ENCODE measurements at places on chromosomes 4 and X.

DNA sequence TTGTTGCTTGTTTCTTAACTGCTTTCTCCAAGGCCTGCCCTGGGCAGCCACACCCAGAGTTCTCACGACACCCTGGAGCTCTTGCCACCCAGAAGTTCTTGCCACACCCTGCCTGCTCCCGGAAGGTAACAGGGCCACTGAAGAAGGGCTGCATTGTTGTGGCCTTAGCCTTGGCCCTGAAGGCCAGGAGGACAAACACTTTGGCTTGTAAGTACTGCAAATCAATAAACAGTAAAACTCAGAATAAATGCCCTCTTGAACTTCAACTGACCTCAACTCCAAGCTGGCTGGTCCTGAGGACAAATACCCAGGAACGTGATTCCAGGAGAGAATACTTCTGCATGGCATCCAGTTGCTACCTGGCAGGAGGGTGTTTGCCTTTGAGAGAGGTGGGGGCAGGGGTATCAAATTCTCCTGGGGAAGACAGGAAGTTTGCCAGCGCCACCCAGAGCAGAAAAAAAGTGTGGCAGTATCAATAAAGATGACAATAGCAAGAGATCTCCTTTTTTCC is 54.1 kb downstream of the TLR10 start:
- DNase-seq, result no peak

DNA sequence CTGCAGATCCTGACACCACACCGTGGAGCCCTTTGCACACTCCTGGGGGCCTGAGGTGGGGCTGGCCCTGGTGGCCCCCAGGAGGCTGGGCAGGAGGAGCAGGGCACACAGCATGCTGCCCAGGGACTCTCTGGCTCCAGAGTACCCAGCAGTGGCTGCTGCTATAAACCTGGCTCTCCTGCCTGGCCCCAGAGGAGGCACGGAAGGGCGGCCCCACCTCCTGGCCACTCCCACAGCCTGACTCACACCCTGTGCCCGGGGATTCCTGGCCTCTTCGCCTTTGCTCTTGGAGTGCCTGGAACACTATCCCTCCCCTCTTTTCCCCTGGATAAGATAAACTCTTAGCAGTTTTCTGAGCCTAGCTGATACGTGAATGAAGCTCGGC is at the start of gene PSAPL1:
TSS of gene PSAPL1 (minus strand) at position 165 of the 385 bp plus-strand sequence. CDS start at position 114, 51 bp downstream.
- DNase-seq, result no peak

DNA sequence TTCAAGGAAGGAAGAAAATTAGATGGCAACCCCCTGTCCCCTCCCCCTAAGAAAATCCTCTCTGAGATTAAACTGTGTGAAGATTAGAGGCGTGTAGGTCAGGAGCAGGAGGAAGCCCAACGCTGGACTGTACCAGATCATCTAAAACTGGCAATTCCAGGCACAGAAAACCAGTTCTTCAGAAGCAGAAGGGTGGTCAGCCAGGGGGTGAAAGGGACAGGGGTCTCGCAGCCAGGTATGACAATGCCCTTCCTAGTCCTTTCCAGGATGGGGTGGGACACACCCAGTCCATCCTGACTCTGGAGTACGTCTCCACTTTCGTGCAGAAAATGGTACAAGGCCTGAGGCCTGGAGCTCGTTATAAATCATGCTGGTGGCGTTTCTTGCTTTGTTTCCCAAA is 3.3 kb upstream of the RHOH start:
- DNase-seq, result no peak

- DNase-seq, result no peak
These were observed 348.4 kb upstream of the FAT1 start for GRCh38 chr4:187071946-187072600.

GRCh38 chr4:12852338-12853307 is 631.5 kb downstream of the RAB28 start:
- peak; percentile 18 for DNase-seq

DNA sequence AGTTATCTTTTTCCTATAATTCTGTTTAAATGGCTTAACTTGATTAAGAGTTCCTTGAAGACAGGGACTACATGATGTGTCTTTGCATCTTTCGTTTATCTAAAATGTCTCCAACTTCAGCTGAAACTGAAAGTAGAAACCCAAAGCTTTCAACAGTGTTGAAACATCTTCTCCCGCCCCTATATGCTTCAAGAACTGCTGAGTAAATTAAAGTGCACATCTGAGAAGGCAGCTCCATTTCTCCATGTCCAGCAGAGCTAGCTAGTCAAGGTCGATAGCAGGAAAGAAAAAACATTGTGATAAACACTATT is 185.7 kb upstream of the TBL1X start:
- DNase-seq, result no peak

- no peak for DNase-seq
These were observed 51.3 kb downstream of the SOD3 start for GRCh38 chr4:24846716-24847115.

DNA sequence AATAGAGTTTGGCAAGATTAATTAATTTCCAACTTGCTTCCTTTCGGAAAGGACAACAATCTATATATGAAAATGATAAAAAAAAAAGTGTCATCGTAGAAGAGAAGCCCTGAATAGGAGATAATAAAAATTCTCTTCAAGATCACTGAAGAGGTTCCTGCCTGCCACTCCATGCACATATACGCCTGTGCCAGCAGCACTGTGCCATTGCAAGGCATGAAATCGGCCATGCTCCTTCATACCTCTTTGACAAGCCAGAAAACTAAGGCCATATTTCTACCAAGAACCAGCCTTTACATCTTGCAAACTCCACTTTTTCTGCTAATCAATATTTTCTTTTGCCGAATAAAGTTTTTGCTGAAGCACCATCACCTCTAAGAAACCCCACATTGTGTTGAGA is 365.5 kb downstream of the CXXC4 start:
- DNase-seq, result no peak

- DNase-seq, result no peak
These were observed 200.2 kb upstream of the FAM47A start for GRCh38 chrX:34332334-34332733.

DNA sequence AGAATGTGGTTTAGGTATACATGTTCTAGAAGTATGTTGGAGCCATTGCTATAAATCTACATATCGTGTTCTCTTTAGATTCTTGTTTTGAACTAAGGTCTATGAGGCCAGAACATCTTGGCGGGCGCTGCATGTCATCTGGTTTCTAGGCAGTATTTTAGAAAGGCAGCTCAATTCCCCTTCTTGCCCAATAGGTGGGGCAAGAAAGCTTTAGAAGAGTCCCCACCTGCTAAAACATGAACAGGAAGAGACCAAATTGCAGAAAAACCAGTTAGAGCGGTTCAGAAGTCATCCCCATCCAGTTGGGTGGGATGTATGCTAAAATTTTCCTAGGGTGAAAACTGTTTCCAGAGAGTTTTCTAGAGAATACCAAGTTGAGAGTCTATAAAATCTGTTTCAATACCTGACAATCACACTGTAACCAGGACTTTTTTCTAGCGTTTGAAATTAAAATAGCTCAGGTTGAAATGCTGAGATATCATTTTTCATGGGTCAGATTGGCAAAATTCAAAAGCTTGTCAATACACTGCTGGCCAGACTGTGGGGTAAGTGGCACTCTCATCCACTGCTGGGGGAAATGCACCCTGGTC is 17.5 kb upstream of the SH3KBP1 start:
- DNase-seq, result no peak

DNA sequence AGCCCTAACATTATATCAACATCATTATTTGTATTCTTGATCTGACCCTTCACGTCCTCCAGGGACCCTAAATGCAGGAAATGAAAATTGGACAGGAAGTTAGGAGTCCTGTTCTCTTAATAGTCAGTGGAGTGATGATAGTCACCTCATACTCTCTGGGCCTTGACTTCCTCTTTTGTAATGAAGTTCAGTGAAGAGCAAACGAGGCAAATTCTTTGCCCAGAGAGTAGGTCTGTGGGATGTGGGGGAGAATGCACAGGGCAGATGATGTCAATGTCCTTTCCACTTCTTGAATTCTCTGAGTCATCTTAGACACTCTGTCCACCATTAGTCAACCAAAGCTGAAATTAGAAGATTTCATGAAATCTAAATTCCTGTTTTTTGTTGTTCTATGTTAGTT is 17.1 kb upstream of the GPRIN3 start:
- DNase-seq, result no peak

DNA sequence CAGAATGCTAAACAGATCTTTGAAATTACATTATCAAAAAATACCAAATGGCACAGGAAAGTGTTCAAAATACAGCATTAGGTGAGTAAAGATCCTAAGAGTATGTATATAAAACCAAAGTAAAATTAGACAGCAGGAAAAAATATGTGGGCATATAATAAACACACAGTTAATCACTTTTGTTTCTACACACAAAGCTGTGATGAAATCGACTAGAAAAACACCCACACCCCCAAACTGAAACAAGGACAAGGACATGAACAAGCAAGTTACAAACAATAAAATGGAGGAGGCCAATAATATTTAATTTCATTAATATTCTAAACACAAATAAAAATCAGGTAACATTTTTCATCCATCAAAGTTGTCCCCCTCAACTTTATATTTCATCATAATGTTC is 143.2 kb downstream of the FRYL start:
- DNase-seq, result no peak

- DNase-seq, result no peak
These were observed 102.3 kb downstream of the ADRA2C start for GRCh38 chr4:3868211-3869173.

DNA sequence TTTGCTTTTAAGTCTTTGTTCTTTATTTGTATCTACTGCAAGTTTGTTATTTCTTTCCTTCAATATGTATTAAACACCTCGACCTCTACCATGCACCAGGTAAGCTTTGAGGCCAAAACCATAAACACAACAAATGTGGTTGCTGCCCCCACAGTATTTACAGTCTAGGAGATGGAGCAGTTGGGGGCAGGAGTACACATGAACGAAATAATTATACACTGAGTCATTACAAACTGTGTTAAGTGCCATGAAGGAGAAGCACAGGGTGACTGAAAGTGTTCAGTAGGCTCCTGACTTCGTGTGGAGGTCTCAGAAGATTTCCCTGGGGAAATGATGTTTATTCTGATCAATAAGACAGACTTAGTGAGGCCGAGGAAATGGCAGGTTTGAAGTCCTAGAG is 30.3 kb downstream of the SLC25A43 start:
- no peak for DNase-seq

DNA sequence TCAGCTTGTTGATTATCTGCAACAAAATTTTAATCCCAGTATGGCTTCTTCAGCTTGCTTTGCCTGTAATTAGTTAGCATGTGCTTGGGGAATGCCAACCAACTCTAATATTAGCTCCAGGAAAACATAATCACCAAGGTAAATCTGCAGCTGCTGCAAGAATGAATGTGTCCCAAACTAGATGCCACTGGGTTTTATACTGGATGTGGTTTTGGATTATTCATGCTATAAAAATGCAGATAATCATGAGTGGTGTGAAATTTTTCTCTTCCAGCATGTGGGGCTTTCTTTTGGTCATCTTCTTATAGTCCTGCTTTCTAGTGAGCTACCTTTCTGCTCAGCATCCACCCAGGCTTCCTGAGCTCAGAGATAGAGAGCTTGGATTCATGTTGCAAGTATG is 295.9 kb upstream of the CASK start:
- DNase-seq, result no peak

DNA sequence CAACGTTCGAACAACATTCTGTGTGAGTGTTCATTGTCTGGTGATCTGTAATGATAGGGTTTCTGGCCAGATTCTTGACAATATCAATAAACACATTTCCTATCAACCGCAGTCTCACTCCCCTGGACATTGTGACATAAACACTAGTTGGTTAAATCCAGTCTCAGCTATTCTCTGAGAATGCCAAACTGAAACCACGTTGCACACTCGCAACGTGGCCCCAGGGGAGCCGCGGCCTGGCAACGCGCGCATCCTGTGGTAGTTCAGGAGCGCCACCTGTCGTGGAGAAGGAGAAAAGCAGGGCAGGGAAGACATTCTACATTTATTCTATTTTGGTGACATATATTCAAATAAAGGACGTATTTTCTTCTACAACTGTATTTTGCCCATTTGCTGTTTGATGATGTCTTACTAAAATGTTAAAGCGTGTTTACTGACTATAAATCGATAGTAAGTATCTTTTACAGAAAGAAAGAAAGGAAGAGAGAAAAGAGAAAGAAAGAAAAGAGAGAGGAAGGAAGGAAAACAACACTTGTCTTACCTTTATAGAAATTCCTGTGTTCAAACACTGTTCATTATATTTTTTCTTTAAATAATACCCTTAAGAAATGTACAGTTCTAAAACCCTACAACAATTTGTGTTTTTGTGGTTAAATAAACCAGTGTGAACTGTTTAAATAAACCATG is 738.3 kb upstream of the FRG1 start:
- DNase-seq, result peak; percentile 79

- no peak for DNase-seq
These were observed 192.2 kb upstream of the FAT1 start for GRCh38 chr4:186915816-186916215.

GRCh38 chrX:113548308-113549015 is 707.8 kb upstream of the AMOT start:
- no peak for DNase-seq

GRCh38 chr4:13793020-13793710 is 165.6 kb upstream of the BOD1L1 start:
- DNase-seq, result no peak

GRCh38 chr4:70943114-70943513 is 40.9 kb downstream of the MOB1B start:
- DNase-seq, result no peak

GRCh38 chr4:109745830-109746229 is 16.0 kb upstream of the PLA2G12A start:
- no peak for DNase-seq

- DNase-seq, result peak; percentile 89
These were observed 19.2 kb downstream of the CC2D2A start for GRCh38 chr4:15488658-15489470.

- DNase-seq, result no peak
These were observed 14.4 kb downstream of the SHROOM4 start for GRCh38 chrX:50799531-50799961.

GRCh38 chrX:121336831-121337421 is 289.5 kb downstream of the GLUD2 start:
- no peak for DNase-seq

- peak; percentile 95 for DNase-seq
These were observed 39.7 kb downstream of the VEGFC start for GRCh38 chr4:176753049-176753448.

GRCh38 chr4:112279025-112279881 is 6.5 kb downstream of the TIFA start:
- no peak for DNase-seq

DNA sequence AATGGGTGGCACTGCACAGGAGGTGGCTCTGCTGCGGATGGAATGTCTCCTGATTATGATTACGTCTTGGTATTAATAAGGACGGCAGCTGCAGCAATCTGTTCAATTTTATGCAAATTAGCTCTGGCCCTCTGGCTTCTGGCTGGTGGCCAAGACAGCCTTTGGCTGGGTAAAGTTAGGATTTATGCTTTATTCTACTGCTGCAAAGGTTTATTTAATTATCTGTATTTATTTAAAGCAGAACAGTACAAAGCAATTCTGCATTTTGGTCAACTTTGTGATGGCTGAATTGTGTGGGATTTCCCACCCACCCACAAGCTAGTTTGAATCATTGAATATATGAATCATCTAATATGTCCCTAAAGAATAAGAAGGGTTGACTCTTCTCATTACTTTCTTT is 745.6 kb upstream of the FAM241A start:
- DNase-seq, result peak; percentile 38

- DNase-seq, result no peak
These were observed 75.9 kb upstream of the ENPEP start for GRCh38 chr4:110400086-110400485.

- no peak for DNase-seq
These were observed 106.5 kb downstream of the NYX start for GRCh38 chrX:41553688-41554087.

- no peak for DNase-seq
These were observed 54.5 kb upstream of the EXOC1L start for GRCh38 chr4:55765070-55765469.

Data from fibroblast of skin of left quadriceps (primary cell).